ENCODE measurements at places on chromosomes 2 and 18. TPM values are rescaled to one million over a fixed set of nuclear protein-coding genes. Genes with fewer than 3 reads are reported as not detected.
A peak's percentile ranks its signal among the peaks of the same experiment; 100 is the strongest.

DNA sequence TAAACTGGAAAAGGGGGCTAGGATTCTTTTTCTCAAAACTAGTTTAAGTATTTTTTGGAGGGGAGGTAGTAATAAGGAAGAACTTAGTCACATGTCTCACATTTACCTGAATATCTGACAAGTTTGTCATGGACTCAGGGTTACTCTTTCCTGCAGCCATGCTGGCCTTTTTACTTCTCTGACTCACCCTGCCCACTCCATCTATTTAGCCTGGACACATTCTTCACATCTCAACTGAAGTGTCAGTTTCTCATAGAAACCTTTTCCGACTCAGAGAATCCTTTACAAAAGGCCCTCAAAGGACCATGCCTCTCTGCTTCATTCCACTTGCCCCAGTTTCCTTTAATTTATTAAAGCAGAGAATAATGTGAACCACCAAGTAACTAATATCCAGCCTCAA, 42.6 kb downstream of the SCN7A start:
- peak; percentile 62 for DNase-seq

DNA sequence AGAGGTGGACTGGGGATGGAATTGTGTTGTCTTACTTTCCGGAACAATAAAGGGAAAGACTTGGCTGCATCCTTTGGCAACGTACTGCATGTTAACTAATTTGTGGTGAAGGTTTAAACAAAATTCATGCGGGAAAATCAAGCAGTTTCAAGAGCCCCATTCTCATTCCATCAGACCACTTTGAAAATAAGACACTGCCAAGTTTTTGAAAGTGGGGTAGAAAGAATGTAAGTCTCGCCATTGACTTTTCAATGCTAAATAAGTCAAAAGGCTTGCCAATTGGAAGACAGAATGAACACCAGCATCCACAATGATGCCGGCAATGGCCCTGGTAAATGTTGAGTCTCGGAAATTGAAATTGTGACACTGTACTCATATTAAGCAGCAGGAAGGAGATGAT, 322.0 kb downstream of the RND3 start:
- no peak for DNase-seq

DNA sequence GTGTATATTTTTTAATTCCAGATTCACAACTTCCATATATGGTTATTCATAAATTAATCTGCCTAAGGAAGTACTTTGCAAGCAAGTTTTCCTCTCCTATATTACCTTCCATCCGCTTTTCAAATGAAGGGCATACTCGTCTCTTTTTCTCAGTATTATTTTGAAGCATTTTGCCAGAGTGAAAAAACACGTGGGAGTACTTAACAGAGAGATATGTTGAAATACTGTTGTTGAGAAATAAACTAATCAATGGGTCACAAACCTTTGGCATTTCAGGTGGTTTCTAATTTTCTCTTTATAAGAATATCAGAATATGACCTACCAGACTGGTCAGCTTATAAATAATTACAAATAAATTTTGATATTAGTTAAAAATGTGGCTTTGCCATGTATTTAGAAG, 67.6 kb downstream of the CCDC102B start:
- no peak for DNase-seq

GRCh38 chr2:161085149-161085548, 75.1 kb upstream of the TANK start:
- peak; percentile 20 for DNase-seq

DNA sequence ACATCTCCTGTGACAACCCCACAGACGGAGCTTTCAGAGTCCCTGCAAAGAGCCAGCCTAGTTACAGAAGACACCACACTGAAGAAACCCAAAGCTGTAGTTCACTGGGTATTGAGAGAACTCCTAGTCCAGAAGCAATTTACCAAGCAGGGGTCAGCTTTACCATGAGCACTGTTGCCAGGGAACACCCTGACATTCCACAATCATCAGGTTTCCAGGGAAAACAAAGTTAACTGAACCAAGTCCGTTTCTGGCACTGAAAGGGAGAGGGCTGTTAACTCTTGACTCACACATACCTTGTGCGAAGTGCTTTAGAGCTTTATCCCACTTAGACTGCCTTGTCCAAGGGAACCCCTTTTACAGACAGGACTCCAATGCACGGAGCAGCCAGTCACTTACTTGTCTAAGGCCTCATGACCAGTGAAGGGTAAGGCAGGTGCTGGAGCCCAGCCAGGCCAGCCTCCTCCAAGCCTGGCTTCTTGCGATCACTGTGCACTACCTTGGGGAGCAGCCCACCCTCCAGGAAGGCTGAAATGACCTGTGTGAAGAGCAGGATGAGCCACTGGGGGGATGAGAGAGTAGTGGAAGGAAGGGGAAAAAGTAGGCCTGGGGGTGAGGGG, 53.9 kb downstream of the REEP1 start:
- peak; percentile 19 for DNase-seq

GRCh38 chr2:55482186-55482884, 37.2 kb upstream of the CFAP36 start:
- peak; percentile 50 for DNase-seq

DNA sequence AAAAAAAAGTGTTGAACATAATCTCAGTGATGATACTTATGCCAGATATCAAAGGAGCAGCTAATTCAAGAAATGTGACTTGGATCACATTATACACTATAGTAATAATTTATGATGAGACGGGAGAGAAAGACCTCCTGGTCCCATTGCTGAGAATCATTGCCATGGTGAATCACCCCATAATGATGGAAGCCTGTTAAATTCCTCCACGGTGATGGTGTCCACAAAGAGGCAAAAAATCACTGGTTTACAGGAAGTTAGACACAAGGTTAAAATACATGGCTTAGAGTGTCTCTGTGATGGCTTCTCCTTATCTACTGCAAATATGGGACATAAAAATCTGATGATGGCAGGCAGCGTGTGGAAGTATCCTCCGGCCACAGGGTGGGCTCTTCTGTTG, 210.0 kb downstream of the CDH2 start:
- DNase-seq = no peak

DNA sequence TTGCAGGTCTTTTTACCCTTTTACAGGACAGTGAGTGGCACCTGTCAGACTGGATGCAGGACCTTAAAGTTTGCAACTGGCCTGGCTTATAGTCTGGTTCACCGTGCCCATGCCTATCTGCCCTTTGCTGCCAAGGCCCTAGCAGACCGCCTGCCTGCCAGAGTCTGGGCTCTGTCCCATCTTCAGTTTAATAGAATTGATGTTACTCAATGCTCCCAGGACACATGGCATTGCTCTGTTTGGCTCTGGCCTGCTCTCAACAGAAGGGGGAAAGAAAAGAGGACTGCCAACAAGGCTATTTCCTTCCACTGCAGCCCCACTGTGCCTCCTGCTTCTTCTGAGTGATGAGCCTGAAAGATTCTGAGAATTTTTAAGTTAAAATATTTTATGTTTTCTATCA, 25.6 kb upstream of the TMEM178A start:
- DNase-seq = no peak

DNA sequence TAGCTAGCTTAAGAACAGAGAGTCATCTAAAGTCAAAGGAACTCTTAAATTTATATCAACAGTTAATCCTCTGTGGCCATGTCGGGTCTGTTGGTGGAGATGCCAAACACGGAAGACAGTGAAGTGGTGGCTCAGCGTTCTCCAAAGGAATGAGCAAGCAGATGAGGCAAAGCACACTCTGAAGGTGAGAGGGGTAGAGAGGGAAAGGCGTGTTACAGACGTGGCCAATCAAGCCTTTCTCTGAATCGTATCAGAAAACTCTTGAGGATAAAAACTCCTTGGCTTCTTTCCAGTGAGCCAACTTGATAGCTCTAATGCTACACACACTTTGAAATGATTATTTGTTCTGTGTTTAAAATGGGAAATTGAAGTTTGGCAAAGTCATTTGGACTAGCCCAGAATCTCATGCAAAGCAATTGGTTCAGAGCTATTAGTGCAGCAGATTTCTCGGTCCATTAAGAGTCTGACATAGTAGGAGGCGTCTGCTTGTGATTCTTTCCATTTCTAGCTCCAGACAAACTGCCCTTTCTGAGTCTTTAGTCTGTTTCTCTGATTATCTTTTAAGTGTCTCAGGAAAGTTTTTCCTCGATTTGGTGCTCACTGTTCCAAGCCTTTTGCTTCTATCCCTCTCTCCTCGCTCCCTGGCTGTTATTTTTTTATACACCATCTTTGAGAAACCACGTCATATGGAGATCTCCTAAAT, 57.5 kb upstream of the CPO start:
- no peak for DNase-seq

- DNase-seq = peak; percentile 51
Observed at GRCh38 chr2:187542123-187542522, 12.1 kb downstream of the TFPI start.

DNA sequence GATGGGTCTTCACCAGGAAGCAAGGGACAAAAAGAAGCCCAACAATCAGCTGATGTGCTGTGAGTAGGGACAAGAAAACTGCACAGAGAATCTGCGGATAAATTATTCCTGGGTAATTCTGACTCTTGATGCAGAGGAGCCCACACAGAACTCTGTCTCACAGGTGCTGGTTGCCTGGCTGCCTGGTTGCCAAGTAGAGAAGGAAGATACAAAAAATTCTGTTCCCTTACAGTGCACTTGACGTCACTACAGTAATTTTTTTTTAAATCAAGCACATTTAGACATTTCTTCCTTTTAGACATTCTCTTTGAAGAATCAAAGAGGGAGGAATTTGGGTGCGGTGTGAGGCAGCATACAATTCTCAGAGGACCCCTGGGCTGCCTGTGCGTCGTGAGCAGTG, 152.1 kb upstream of the SIX3 start:
- DNase-seq = no peak

DNA sequence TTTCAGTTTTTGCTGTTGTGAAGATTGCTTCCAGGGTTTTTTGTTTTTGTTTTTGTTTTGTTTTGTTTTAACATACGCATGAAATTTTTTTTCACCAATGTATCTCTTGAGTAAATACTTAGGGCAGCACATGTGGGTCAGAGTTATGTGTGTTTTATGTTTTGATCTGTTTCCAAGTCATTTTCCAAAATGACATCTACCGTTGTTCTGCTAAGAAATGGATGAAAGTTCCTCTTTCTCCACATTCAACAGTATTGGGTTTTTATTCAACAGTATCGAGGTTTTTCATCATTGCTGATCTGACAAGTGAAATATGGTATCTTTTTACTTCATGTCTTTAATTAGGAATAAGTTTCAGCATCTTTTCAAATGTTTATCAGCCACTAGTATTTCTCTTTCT, 16.7 kb downstream of the RNF144A start:
- DNase-seq = no peak

DNA sequence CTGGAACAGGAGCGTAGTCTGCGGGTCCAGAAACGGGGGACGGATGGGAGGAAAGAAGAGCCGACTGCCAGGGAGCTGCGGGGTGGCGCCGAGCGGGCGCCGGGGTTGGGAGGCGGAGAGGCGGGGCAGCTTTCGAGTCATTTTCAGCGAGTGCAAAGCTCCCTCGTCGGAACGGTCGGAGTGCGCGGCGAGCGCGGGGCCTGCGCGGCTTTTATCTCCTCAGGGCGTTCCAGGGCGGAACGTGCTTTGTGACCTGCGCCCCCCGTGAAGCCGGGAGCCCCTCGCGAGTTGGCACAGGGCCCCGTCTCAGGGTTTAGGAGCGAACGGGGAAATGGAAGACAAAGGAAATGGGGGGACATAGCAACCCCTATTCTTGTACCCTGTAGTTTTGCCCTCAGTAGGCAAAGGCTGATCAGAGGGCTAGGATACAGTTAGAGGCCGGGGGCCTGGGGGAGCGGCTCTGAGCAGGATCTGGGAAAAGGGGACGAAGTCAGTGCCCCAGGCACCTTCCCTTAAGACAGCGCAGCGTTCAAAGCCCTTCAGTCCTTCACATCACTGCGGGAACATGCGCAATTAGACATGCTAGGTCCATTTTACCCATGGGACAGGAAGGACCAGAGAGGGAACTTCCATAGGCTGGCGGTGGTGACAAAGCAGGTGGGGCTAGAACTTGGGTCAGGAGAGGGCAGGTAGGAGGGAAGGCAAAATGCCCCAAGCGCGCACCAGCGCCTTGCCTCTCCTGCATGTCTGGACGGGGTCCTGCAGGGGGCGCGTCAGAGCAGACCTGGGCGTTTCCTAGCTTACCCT, 60.1 kb upstream of the IL1RL1 start:
- DNase-seq = peak; percentile 31

DNA sequence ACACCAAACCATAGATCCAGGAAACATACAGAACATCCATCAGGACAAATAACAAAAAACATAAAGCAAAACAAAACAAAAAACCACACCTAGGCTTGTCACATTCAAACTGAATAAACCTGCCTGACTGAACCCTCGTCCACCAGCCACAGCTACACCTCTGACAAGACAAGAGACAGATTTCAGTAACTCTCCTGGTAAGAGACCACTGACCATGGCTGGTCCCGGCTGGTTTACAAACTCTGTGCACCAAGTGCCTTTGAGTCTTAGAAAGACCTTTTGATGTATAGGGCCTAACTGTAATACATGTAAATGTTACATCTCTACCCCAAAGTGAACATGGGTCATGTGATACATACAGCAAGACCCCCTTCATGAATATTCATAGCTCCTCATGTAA, 4.8 kb upstream of the SLC66A2 start:
- no peak for DNase-seq

GRCh38 chr2:100042562-100042961, 99.8 kb downstream of the AFF3 start:
- DNase-seq = no peak

DNA sequence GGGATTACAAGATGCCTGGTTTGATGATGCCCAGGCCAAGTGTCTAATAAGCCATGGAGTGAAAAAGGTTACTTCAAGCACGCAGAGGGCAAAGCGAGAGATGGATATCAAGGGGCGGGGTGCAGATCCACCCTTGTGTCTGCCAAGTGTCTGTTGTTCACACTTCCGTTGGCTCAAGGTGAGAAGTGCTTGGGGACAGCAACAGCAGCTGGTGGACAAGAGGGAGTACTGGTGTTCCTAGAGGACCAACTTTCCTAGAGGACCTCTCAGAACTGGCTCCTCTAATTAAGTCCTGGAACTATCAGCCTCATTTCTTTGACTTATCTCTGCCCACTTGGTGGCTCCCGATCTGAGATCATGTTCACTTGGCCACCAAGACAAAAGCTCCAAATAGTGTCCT, 299.1 kb downstream of the PRKCE start:
- DNase-seq = no peak

GRCh38 chr2:164597983-164598382, 23.3 kb downstream of the GRB14 start:
- DNase-seq = no peak

The GPR39 gene
- total RNA-seq = 1.3 TPM

The GALNT5 gene
- 32.4 TPM for total RNA-seq

The FNDC4 gene
- 18.3 TPM for total RNA-seq

The GKN1 gene
- not detected for total RNA-seq

The LRRTM1 gene
- not detected for total RNA-seq

The PAX3 gene
- total RNA-seq = not detected

The HTR2B gene
- 92.5 TPM for total RNA-seq

The TRABD2A gene
- total RNA-seq = 14.4 TPM

The FEV gene
- not detected for total RNA-seq

The CD226 gene
- total RNA-seq = 0.33 TPM
